ENCODE measurements at places on chromosomes 5 and 9. TPM values are rescaled to one million over a fixed set of nuclear protein-coding genes. Genes with fewer than 3 reads are reported as not detected.

- DNase-seq: peak; percentile 97
Observed at GRCh38 chr9:133759146-133759900, 21.2 kb upstream of the SARDH start.

DNA sequence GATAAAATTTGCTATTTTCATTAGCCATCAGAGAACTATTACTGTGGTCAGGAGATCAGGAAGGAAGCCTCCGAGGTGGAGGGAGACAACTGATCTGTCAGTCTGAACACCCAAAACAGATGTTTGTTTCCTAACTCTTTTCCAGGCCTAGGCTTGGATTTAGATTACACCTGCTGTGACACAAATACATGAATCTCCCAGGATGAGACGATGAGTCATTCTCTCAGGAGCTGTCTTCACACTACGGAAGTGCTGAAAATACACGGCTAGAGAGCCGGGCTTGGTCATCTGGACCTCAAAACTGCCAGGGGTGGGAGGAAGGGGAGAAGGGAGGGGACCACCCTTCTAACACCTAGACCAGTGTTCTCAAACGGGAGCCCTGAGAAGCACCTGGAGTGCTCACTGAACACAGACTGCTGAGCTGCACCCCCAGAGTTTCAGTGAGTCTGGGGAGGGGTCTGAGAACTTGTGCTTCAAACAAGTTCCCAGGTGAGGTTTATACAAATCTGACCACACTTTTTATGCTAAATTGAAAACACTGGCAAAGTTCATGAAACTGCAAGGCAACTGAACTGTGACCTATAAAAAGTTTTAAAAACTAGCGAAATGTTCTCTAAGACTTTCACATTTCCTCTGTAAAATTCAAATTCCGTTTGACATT is 80.3 kb upstream of the EQTN start:
- no peak for DNase-seq

DNA sequence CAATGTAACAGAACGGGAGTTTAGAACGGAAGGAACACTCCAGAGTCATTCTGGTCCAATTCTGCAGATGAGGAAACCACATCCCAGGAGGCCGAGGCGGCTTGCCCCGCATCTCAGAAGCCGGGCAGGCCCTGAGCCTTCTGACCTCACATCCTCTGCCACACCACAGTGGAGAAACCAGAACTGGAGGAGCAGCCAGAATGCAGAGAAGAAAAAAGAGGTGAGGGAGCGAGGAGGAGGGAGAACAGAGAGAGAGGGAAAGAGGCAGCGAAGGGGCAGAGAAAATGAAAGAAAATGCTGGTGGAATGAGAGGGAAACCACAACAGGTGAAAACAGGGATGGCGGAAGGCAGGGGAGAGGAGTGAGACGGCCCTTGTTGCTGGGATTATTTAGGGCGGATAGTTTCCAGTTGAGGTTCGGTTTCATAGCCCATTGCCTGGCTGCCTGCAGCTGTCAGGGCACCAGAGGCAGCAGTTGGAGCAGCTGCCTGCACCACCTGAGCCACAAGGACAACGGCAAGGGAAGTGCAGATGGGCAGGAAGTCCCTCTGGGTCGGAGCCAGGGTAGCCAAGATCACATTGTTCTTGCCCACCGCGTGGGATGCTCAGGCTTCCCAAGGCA is at the start of gene HMHB1:
Gene HMHB1 (plus strand): TSS at position 77 of the 621 bp plus-strand sequence.
- DNase-seq: no peak

DNA sequence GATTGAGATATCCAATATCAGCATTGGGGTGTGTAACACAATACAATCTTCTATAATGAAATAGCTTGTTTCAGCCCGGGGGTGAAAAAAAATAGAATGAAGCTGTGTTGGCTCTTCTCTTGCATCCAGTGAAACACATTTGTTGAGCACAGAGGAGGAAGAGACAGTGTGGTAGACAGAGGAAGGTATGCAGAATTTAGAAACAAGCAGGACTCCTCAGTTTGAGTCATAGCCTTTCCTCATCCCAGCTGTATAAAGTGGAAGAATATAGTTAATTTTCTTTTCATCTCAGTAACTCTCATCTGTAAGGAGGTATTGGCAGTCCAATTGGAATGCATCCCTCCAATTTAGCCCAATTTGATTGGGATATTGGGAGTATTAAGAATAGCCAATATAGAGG is 302.2 kb upstream of the VLDLR start:
- no peak for DNase-seq

GRCh38 chr9:34106110-34106509 is 20.4 kb downstream of the DCAF12 start:
- no peak for DNase-seq

DNA sequence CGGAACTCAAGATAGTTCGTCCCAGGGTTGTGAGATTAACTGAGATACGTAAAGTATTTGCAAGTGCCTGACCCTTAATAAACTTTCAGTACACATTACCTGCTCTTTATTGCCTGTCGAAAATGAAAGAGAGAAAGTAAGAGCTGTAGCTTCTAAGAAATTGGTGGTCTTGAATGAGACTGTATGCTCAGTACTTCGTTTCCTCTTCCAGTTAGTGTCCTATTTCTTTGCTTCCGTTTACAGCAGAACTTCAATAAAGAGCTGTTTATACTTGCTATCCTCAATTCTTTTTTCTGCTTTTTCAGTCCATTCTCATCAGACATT is 534 bp downstream of the SRFBP1 start:
- no peak for DNase-seq

- peak; percentile 82 for DNase-seq
Observed at GRCh38 chr9:93577078-93577974, 942 bp downstream of the PHF2 start.

DNA sequence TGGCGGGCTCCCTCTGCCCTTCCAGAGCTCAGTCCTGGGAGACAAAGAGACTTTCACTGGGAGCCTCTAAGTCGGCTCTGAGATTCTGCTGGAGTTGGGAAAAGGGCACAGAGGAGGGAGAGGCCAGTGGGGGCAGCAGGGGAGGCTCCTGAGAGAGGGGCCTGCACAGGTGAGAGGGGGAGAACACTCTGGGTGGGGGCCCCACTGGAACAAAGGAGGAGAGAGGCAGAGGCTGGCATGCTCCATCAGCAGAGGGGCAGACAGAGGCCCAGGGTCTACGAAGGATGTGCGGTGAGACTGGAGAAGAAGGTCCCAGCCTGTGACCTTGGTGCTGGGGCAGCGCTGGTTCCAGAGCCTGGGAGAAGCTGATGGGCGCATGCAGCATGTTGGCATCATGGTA is 8.9 kb downstream of the TCF7 start:
- no peak for DNase-seq

The FAM200C gene
- total RNA-seq: 6.3 TPM
